ENCODE measurements at places on chromosomes 16 and 17.

DNA sequence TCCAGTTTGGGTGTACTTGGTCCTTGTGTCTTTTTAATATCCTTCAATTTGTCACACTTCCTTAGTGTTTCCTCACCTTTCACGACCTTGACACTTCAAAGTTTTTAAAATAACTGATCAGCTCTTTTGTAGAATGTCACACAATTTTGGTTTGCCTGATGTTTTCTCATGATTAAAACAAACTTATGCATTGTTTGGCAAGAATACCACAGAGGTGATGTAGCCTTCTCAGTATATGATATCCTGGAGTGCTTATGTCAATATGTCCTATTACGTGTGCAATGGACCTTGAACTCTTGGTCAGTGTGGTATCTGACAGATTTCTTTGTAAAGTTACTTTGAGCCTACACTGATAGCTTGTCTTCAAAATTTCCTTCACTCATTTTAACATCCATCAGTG is 297.4 kb downstream of the CNTNAP4 start:
- DNase-seq: no peak

DNA sequence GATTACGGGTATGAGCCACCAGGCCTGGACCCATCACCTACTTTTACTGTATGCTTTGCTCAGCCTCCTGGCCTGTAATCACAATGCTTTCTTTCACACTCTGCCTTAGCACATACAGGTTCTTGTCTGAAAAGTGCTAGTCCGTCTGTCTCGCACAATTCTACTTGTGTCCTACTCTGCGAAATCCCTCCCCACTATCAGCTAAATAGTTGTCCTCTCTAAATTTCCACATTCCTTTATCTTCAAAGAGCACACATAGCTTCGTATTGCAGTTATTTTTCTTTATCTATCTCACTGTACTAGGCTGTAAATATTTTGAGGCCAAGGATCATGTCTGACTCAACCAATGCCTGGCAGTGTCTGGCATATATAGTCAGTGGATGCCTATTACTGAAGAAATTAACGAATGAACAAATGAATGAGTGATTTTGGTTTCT is 38.5 kb upstream of the ETV4 start:
- DNase-seq: no peak

- DNase-seq: no peak
Measured at GRCh38 chr16:78175287-78175686, 75.8 kb downstream of the WWOX start.

DNA sequence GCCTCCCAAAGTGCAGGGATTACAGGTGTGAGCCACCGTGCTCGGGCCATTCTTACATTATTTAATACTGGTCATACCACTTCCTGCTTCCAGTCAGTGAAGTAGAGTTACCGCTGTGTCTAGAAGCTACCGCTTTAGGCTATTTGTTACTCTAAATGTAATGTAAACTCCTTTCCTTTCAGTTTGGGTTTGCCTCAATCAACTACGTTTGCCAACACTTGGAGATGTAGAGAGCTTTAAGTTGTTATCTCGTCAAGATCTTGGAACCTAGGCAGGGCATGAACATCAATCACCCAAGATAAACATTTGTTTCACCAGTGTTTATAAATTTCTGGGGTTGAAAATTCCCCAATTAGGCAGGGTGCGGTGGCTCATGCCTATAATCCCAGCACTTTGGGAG is 275.9 kb downstream of the STX8 start:
- DNase-seq: no peak

DNA sequence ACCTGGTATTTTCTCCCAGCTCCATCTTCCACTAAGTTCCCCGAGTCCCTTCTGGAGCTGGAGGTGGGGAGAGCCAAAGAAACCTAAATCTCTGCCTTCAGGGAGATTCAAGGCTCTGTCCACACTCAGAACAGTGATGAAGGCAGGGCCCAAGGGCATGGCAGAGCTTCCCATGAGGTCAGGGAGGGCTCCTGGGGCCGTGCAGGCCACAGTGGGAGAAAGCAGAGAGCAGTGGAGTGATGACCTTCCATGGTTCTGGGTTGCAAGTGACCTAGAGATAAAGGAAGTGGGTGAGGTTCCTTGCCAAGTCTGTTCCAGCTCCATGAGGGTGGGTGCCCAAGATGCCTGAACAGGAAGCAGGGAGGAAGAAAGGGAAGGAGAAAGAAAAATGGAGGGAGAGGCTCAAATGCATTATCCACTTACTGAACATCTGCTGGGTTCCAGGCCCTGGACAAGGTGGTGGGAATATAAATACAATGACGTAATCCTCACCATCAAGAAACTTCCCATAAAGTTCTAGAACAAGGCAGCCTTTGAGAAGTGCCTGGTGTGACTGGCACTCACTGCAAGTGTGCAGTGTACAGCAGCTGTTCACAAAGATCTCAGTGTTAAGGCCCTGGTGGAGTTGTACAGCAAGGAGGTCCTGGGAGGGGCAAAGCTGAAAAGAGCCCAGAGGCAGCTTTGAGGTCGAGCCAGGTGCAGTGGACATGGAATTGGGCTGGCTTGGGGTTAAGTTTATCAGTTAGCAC is 13.3 kb downstream of the TBKBP1 start:
- peak; percentile 95 for DNase-seq

GRCh38 chr17:65374966-65375365 is 186.5 kb downstream of the AXIN2 start:
- no peak for DNase-seq

DNA sequence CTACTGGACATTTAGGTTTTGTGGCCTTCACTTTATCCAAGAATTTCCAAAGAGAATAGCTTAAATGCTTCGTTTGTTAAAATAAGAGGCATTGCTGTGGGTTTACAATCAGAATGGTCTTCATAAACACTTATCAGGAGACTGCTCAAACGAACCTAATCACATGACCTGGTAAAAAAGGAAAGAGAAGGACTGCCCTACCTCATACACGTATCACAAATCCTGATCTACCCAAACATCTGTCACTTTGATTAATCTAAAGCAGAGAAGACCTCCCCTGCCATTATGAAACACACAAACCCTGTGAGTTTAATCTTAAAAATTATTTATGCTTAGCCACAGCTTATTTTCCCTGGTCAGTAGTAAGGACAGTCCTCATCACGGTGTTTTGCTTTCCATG is 76.6 kb downstream of the PARN start:
- DNase-seq: no peak

- peak; percentile 73 for DNase-seq
Measured at GRCh38 chr17:66200685-66201092, 8.8 kb upstream of the CEP112 start.

- no peak for DNase-seq
Measured at GRCh38 chr17:1905190-1905913, 75.5 kb downstream of the RPA1 start.

GRCh38 chr16:30149250-30149930 is 26.4 kb upstream of the MAPK3 start:
- no peak for DNase-seq

- no peak for DNase-seq
Measured at GRCh38 chr17:21678393-21679081, 13.8 kb upstream of the KCNJ18 start.

Data from foreskin melanocyte (primary cell).